ENCODE measurements at places on chromosomes 12 and 14. TPM values are rescaled to one million over a fixed set of nuclear protein-coding genes. Genes with fewer than 3 reads are reported as not detected.
A peak's percentile ranks its signal among the peaks of the same experiment; 100 is the strongest.

GRCh38 chr12:22366181-22366580 is 31.7 kb upstream of the ST8SIA1 start:
- no peak for DNase-seq

The RAPGEF3 gene
- 0.43 TPM for total RNA-seq

DNA sequence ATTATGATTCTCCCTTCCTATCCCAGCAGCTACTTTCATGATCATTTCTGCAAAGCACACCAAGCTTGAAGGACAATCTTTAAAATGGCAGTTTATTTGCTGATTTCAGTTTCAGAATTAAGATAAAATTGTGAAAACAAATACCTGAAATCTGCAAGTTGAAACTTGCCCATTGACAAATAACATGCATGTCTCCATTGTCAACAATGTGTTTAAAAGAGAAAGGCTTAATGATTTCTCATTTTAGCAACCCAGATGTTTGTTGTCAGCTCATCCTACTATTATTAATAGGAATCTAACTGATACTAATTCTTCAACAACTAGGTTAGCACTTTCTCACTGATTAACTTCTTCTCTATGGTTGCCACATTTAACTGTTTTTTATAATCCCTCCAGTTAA is 474.6 kb downstream of the PRKD1 start:
- DNase-seq: no peak

The CYP46A1 gene
- 0.23 TPM for total RNA-seq

The SP7 gene
- not detected for total RNA-seq

DNA sequence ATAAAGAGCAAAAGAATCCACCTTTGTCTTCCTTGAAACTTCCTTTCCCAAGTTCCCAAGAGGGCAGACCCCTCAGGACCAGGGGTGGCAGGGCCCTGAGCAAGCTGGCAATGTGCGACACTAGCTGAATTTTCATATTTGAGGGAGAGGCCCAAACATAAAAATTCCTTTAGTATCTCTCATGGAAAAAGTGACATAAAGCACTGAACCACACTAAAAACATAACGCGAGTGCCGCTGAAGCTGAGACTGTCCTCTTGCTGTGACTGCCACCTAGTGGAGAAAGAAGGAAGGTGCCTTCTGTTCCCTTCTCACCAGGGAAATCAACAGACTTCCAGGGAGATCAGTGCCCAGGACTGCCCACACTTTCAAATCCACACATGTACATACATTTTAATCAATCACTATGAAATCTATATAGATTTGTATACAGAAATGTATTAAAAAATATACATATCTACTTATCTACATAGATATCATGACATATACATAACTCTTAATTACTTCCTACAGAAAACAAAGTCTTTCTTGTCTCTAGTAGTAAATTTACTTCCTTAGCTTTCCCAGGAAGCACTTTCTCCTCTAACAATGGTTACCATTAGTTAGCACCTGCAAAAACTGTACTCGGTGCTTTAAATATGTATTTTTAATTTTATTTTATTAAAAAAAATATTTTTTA is 53.8 kb downstream of the SSH1 start:
- peak; percentile 80 for DNase-seq

GRCh38 chr12:18549598-18549997 is 188.2 kb downstream of the PLCZ1 start:
- no peak for DNase-seq

The GPR162 gene
- total RNA-seq: 0.26 TPM

The HCAR3 gene
- 0.09 TPM for total RNA-seq

Measured in activated CD4-positive, alpha-beta T cell treated with anti-CD3 and anti-CD28 coated beads for 36 hours (primary cell).